ENCODE measurements at places on chromosomes 5 and 9.

DNA sequence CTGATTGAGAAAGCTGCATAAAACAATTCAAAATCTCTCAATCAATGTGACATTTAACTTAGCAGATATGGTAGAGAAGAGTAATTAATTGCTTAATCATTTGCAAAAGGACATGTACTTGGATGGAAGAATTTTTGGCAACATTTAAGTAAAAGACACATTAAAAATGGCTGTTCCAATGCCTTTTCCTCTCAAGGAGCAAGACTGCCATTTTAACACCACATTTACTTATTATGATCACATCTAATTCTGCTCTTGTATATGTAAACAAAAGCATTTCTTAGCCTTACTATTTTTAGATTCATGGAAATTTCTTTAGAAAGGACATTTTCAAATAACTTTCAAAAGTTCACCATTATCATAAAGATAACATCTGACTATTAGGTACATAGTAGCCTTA is 360.0 kb downstream of the HINT1 start:
- H3K4me1 ChIP-seq, result no peaks in the 10 kb centered on the region
- DNase-seq, result no peak
- no peaks in the 10 kb centered on the region for H3K27me3 ChIP-seq
- no peak overlapping the region for H3K4me3 ChIP-seq

DNA sequence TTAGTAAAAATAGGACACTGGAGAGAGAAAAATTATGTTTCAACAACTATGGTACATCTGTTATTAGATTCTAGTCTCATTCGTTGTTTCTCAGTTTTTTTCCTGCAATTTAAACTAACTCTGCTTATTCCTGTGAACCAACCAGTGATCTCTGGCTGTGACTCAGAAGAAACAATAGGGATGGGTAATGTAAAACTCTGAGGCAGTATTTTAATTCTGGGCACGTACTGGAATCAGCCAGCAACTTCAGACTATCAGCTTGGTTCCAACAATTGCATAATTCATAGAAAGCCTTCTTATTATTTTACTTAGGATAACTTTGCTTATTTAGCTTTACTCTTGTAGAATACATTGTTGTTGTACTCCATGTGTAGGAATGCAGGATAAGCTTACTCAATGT is 28.8 kb downstream of the MLLT3 start:
- no peaks in the 10 kb centered on the region for H3K27me3 ChIP-seq
- H3K4me1 ChIP-seq, result no peaks in the 10 kb centered on the region
- no peak for DNase-seq
- no peak overlapping the region for H3K4me3 ChIP-seq
- H3K27ac ChIP-seq, result no peak overlapping the region

DNA sequence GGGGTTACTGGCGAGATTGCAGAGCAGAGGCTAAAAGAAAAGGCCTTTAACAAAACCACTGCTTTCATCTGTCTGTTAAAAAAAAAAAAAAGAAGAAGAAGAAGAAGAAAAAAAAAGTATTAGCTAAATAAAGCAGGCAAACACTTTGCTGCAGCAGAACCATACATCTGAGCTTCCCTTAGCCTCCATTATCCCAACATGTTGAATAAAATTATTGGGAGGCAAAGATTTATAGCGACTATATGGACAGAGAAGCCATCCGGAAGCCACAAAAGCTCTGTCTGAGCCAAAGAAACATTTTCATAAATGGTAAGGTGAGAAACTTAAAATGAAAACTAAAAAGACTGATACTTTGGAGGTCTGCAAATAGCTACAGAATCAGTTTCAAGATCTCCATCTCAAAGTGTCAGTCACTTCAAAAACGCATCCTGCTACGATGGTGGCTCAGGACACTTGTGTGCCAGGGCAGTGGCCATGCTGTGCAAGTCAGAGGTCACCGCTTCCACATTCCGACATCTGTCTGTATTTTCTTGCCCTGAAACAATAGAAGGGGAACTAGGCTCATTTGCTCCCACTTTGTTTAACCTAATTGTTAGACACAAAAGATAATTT is 9.6 kb downstream of the EFNA5 start:
- no peak overlapping the region for H3K4me3 ChIP-seq
- no peaks in the 10 kb centered on the region for H3K4me1 ChIP-seq
- DNase-seq, result no peak

GRCh38 chr5:125103459-125103858 is 357.0 kb upstream of the ZNF608 start:
- H3K27me3 ChIP-seq, result no peaks in the 10 kb centered on the region
- H3K27ac ChIP-seq, result no peak overlapping the region
- H3K4me1 ChIP-seq, result no peaks in the 10 kb centered on the region
- DNase-seq, result no peak

DNA sequence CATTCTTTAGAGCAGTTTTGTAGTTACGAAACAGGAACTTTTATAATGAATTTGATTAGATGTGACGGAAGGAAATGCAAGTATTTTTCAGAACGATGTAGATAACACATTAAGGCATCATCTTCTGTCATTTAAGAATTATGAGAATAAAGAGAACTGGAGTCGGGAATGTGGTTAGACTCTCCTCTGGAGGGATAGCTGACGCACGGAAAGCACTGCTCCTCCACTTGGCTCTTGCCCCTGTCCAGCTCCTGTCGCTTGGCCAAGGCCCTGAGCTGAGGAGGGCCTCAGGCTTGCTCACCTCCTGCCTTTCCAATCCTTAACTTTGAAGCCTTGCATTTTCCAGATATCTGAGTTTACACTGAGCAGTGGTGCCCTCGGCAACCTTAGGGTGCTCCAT is 60.5 kb downstream of the MAP1B start:
- H3K36me3 ChIP-seq, result no peaks in the 10 kb centered on the region
- no peak overlapping the region for H3K27ac ChIP-seq
- no peak overlapping the region for H3K4me3 ChIP-seq
- H3K4me1 ChIP-seq, result no peaks in the 10 kb centered on the region
- H3K27me3 ChIP-seq, result no peaks in the 10 kb centered on the region

- no peak for DNase-seq
- no peak overlapping the region for H3K4me3 ChIP-seq
- H3K27ac ChIP-seq, result no peak overlapping the region
- H3K36me3 ChIP-seq, result no peaks in the 10 kb centered on the region
- H3K4me1 ChIP-seq, result no peaks in the 10 kb centered on the region
- no peaks in the 10 kb centered on the region for H3K27me3 ChIP-seq
Measured at GRCh38 chr9:25396828-25397227, 281.4 kb downstream of the TUSC1 start.

GRCh38 chr9:87959916-87960581 is 14.3 kb downstream of the CDK20 start:
- no peaks in the 10 kb centered on the region for H3K27me3 ChIP-seq
- peak overlapping the region; percentile 50 for H3K27ac ChIP-seq
- no peaks in the 10 kb centered on the region for H3K4me1 ChIP-seq

- H3K36me3 ChIP-seq, result no peaks in the 10 kb centered on the region
- H3K27me3 ChIP-seq, result no peaks in the 10 kb centered on the region
- H3K27ac ChIP-seq, result no peak overlapping the region
- no peaks in the 10 kb centered on the region for H3K4me1 ChIP-seq
- H3K4me3 ChIP-seq, result no peak overlapping the region
- DNase-seq, result no peak
Measured at GRCh38 chr5:97888439-97888838, 705.4 kb upstream of the RIOK2 start.

GRCh38 chr5:1298723-1299510 is 4.0 kb upstream of the TERT start:
- peaks cover 8% of the 10 kb centered on the region for H3K27me3 ChIP-seq
- no peaks in the 10 kb centered on the region for H3K36me3 ChIP-seq
- no peak overlapping the region for H3K27ac ChIP-seq
- H3K4me1 ChIP-seq, result peaks cover 3% of the 10 kb centered on the region

DNA sequence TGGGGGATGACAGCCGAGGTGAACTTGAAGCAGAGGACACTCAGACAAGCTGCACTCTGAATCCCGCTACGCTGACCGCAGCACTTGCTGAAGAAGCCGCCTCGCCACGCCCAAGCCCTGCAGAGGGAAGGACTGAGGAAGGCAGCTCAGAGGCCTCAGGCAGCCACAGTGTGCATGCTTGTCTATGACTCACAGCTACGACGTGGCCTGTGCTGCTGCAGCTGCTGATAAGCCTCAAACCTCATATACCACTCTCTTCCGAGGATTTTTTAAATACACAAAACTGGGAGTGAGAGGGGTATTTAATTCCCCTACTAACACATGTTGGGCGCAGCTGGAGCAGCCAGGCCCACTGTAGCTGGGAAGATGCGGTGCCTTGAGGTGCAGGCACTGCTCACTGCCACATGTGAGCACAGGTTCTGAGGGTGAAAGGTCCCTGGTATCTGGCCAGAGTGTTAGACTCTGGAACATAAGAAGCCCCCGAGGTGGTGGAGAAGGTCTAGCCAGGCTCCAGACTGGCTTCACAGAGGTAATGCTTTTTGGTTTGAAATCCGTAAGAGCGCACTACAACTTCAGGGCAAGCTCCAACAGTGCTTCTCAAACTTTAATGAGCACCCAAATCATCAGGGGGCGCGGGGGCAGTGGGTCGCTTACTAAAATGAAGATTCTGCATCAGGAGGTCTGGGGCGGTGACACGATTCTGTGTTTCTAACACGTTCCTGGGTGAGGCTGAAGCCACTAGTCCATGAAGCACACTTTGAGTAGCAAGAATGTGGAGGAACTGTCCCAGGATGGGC is 196.8 kb downstream of the AUH start:
- no peaks in the 10 kb centered on the region for H3K27me3 ChIP-seq
- peak overlapping the region; percentile 69 for H3K27ac ChIP-seq
- no peak overlapping the region for H3K4me3 ChIP-seq
- DNase-seq, result peak; percentile 87
